Neural progenitor cell (in vitro differentiated cells): ENCODE measurements at places on chromosomes 1 and 21.

DNA sequence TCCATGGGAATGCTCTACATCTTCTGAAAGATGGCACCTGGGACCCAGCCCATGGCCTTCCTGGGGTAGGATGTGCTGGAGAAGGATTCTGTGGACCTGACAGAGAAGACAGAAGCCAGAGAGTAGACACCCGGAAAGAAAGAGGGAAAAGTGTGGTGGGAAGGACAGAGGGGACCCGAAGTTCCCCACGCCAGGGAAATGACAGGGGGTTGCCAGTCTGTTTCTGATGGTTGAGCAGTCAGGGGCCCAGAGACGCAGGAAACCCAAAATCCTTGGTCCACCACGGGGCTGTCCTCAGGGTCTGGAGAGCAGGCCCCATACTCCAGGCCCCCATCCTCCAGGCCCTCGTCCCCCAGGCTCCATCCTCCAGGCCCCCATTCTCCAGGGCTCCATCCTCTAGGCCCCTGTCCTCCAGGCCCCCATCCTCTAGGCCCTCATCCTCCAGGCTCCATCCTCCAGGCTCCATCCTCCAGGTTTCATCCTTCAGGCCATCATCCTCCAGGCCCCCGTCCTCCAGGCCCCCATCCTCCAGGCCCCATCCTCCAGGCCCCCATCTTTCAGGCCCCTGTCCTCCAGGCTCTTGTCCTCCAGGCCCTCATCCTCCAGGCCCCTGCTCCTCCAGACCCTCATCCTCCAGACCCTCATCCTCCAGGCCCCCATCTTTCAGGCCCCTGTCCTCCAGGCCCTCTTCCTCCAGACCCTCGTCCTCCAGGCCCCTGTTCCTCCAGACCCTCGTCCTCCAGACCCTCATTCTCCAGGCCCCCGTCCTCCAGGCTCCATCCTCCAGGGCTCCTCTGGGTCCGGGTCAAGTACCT is 1.0 kb upstream of the TFF2 start:
- H3K36me3 ChIP-seq: no peaks in the 10 kb centered on the region
- H3K27ac ChIP-seq: no peak overlapping the region
- H3K4me3 ChIP-seq: no peak overlapping the region
- no peak for DNase-seq

- no peaks in the 10 kb centered on the region for H3K4me1 ChIP-seq
- no peaks in the 10 kb centered on the region for H3K27me3 ChIP-seq
- no peaks in the 10 kb centered on the region for H3K36me3 ChIP-seq
- H3K4me3 ChIP-seq: no peak overlapping the region
Observed at GRCh38 chr1:229751610-229752009, 125.6 kb downstream of the URB2 start.

- H3K27me3 ChIP-seq: no peaks in the 10 kb centered on the region
- no peak overlapping the region for H3K27ac ChIP-seq
- H3K36me3 ChIP-seq: no peaks in the 10 kb centered on the region
- DNase-seq: peak; percentile 44
- no peak overlapping the region for H3K4me3 ChIP-seq
Observed at GRCh38 chr1:232143315-232143886, 486.5 kb downstream of the SIPA1L2 start.

GRCh38 chr1:110450929-110451328 is at the start of gene PROK1:
PROK1 (plus strand) TSS chr1:110451149; CDS start chr1:110451217, 68 bp downstream.
- no peak for DNase-seq
- H3K36me3 ChIP-seq: no peaks in the 10 kb centered on the region
- H3K4me1 ChIP-seq: no peaks in the 10 kb centered on the region
- no peak within 1 kb of the TSS for H3K4me3 ChIP-seq

DNA sequence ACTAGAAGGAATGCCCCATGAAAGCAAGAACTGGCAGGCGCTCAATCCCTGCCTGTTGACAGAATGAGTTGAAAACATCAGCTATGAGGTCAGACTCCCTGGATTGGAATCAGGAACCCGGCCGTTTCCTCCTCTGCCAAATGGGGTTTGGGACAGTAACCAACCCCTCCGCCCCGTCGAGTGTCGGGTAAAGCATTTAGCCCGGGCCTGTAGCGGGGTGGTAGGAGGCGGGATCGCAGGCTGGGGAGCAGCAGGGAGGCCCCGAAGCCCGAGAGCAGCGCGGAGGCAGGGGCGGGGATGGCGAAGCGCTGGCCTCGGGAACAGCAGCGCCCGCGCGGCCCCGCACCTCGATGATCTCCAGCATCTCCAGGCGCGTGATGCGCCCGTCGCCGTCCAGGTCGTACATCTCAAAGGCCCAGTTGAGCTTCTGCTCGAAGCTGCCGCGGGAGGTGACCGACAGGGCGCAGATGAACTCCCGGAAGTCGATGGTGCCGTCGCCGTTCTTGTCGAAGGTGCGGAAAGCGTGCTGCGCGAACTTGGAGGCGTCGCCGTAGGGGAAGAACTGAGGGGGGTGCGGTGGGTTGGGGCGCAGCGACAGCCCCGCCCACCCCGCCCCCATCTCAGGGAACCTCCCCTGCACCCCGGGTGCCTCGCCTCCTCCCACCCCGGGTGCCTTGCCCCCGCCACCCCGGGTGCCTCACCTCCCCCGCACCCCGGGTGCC is 7.5 kb downstream of the HPCAL4 start:
- H3K4me3 ChIP-seq: no peak overlapping the region
- peaks cover 100% of the 10 kb centered on the region for H3K27me3 ChIP-seq
- no peaks in the 10 kb centered on the region for H3K4me1 ChIP-seq
- no peak overlapping the region for H3K27ac ChIP-seq
- H3K36me3 ChIP-seq: no peaks in the 10 kb centered on the region
- peak; percentile 35 for DNase-seq

DNA sequence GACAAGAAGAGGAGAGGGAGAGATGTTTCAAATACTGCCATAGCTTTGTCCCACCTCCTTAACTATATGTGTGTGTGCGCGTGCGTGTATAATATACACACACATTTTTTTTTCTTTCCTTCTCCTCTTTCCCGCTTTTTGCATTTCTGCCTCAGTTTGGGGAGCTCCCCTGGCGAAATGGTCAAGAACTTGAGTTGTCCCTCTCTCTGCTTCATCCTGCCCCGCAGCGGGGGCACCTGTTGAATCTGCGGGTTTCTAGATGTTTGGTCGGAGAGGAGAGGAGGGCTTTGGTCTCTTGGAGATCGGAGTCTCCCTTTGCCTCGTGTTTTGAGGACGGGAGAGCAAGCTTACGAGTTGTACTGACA is 504 bp downstream of the SCCPDH start:
- H3K36me3 ChIP-seq: peaks cover 12% of the 10 kb centered on the region
- no peak overlapping the region for H3K27ac ChIP-seq
- peak overlapping the region; percentile 97 for H3K4me3 ChIP-seq
- peak; percentile 41 for DNase-seq
- H3K27me3 ChIP-seq: no peaks in the 10 kb centered on the region

GRCh38 chr1:171279234-171279633 is 30.9 kb downstream of the FMO1 start:
- peaks cover 8% of the 10 kb centered on the region for H3K4me1 ChIP-seq
- no peak for DNase-seq
- H3K27ac ChIP-seq: no peak overlapping the region
- H3K27me3 ChIP-seq: no peaks in the 10 kb centered on the region
- no peak overlapping the region for H3K4me3 ChIP-seq
